ENCODE measurements at places on chromosomes 5 and 9.

DNA sequence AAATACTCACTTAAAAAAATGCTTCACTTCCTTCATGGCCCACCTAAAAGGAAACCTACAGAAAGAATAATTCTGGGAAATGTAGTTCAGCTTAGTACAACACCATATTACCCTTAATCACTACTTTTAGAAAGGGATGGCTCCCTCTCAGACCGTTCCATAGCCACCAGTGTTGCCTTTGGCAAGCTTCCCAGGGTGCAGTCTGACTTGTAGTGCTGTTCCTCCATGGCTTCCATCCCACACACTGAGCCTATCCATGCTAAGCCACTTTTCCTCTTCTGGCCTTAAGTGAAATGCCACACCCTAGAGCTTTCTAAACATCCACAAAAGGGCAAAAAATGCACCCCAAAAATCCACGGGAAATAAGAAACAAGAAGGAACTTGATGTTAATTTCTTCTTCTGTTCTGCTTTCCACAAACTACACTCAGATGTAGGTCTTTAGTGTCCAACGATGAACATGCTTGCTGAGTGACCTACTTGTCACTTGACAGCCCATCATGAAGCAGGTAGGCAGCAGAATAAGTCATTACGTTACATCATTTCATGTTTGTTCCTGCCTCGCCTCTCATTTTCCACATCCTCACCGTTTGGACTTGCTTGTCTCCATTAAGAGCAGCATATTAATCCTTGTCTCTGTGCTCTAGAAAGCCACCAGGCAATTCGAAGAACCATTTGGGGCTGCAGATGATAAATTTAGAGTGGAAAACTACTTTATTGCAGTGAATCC, 391.1 kb upstream of the GRAMD2B start:
- no peak for DNase-seq

DNA sequence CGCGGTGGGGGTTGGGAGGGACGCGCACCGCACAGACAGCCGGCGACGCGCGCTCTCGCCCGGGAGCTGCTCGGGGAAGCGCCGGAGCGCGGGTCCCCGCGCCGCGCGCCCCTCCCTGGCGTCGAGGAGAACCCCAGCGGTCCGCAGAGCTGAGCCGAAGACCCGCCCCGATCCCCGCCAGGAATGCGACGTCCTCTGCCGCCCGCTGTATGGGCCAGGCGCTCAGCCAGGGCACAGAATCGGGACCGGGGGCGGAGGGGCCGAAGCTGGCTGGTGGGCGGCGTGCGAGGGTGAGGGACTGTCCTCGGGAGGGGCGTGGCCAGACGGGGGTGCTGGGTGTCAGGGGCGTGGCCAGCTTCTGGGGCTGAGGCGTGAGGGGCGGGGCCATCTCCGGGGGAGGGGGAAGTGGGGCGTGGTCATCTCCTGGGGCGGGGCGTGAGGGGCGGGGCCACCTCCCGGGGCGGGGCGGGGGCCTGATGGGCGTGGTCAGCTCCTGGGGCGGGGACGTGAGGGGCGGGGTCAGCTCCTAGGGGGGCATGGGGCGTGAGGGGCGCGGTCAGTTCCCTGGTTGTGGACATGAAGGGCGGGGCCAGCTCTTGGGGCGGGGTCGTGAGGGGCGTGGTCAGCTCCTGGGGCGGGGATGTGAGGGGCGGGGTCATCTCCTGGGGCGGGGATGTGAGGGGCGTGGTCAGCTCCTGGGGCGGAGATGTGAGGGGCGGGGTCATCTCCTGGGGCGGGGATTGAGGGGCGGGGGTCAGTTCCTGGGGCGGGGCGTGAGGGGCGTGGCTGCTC, 965 bp downstream of the PTGDS start:
- DNase-seq, result no peak

- no peak for DNase-seq
These were observed 25.5 kb downstream of the TNPO1 start for GRCh38 chr5:72841756-72842535.

DNA sequence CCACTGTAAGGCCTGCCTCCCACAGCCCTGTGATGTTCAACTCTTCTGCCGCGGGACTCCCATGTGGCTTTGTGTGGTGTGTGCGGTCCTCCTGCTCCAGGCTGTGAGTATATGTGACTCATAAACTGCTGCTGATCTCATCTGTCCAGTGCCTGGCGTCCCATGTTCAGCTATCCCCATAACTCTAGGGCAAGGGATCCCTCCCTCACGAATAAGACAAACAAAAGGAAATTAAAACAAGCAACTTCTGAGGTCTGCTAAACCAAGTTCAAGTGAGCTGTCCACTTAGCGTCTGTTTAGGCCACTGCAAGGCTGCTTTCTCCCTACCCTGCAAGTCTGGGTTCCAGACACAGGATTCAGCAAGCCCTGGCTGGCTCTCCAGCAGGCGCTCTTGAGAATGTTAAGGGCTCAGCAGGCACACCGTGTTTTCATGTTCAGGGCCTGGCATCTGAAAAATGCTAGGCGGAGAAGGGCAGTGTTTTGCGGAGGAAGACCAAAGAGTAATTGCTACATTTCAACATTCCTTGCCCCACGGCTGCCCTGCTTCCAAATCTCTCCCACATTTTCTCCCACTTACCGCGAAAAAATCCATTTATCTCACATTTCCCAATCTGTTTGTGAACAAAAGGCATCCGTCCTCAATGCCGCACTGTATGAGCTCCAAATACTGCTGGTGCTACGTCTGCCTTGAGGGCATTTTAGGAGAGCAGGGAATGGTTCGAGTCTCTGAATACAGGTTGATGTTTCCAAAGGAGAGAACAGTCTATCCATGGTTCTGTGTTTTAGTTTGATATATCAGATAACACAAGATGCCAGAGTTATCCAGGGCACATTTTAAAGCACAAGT, 280.2 kb downstream of the SEMA5A start:
- DNase-seq, result peak; percentile 84

- no peak for DNase-seq
These were observed 4.8 kb upstream of the ENTPD2 start for GRCh38 chr9:137058521-137059234.

DNA sequence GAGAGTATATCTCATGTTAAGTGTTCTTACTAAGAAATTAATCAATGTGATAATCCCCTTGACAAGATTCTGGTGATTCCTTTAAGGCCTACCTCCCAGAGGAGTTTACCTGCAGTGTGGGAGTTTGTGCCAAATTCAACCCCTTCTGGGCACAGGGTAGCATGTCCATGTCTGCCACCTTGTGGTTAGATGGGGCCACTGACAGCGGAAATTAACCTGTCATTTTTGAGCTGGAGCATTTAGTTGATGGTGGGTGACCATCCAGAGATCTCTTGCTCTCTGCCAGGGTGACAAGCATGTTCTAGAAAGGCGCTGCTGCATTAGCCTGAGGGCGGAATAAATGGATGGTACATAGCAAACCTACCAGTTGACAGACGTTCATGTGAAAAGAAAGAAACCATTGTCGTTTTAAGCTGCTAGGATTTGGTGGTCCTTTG, 132.2 kb downstream of the FBXO4 start:
- no peak for DNase-seq

GRCh38 chr9:123823194-123823947, 106.6 kb downstream of the DENND1A start:
- DNase-seq, result no peak

DNA sequence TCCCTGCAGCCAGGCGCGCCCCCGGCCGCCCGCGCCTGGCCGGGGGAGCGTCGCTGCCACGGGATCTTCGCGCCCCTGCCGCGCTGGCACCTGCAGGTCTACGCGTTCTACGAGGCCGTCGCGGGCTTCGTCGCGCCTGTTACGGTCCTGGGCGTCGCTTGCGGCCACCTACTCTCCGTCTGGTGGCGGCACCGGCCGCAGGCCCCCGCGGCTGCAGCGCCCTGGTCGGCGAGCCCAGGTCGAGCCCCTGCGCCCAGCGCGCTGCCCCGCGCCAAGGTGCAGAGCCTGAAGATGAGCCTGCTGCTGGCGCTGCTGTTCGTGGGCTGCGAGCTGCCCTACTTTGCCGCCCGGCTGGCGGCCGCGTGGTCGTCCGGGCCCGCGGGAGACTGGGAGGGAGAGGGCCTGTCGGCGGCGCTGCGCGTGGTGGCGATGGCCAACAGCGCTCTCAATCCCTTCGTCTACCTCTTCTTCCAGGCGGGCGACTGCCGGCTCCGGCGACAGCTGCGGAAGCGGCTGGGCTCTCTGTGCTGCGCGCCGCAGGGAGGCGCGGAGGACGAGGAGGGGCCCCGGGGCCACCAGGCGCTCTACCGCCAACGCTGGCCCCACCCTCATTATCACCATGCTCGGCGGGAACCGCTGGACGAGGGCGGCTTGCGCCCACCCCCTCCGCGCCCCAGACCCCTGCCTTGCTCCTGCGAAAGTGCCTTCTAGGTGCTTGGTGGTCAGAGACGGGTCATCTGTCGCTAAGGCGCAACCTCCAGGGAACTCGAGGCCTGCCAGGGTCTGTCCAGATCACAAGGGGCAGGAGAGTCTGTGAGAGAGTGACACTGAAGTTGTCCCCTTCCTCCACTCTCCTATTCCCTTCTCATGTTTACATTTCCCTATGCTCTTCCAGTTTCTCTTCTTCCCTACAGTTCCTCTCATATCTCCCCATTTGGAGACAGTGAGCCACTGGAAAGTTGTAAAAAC, 1.3 kb downstream of the GPR150 start:
- DNase-seq, result no peak

All from AG04449 (cell line).